ENCODE measurements at places on chromosomes 1 and 21.
A peak's percentile ranks its signal among the peaks of the same experiment; 100 is the strongest.

DNA sequence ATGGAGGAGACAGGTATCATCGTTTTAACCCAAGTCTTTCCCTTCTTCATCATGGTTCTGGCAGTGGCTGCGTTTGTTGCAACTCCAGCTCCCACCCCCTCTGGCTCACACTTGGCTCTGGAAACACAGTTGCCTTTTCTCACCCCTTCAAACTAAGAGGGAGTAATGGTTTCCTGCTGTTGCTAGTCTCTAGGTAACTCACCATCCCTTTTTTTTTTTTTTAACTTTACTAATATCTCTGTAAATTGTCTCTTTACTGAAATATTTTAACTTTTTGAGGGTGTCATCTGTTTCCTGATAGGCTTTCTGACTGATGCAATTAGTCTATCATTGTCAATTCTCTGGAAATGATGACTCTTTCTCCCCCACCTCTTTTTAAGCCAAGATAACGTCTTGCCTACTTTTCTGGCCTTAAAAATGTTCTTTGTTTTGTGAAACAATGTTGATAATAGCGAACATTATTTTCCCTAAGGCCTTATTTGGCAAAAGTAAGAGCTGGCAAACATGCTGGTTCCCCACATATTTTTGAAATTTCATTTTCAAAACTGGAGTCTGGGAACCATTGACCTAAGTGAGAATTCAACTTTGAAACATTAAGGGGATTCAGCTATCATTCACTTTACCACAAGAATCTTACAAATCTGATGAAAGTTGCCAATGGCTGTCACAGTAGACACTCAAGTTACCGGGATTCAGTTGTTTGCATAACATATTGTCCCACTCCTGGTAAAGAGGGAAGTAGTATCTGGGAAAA is 85.3 kb downstream of the LEPR start:
- DNase-seq, result peak; percentile 30

DNA sequence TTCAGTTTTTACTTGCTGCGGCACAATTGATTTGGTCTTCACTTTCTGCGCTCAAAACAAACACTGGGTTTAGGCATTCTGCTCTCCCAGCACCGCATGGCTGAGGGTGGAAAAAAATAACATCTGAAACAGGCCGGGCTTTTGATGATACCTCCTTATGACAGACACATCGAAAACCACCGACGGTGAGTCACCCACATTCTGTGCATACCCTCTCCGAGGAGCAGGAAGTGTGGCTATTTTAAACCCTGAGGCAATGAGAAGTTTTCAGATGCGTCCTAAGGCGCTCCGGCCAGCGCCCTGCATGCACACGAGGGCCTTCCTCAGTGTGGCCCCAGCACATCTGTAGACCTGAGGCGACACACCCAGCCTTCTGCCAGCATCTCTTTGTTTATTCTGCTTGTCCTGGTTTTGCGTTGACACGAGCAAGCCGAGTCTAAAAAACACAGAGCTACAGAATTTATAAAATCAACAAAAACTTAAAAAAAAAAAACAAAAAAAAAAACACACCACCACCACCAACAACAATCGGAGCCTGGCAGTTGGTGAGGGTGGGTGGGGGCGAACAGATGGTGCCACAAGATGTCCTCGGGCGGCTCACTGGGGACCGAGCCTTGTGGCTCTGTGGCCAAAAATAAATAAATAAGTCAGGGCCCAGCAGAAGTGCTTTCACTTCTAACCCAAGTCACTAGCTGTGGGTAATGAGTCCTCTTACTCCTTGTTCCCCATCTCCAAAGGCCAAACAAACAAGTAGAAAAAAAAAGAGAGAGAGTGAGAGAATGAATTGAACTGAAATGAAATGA is 162.6 kb upstream of the IRF2BP2 start:
- peak; percentile 98 for DNase-seq

GRCh38 chr1:228212966-228213844 is 5.4 kb downstream of the OBSCN start:
- DNase-seq, result peak; percentile 59

- peak; percentile 48 for DNase-seq
Measured at GRCh38 chr1:166844791-166845190, 5.5 kb downstream of the POGK start.

DNA sequence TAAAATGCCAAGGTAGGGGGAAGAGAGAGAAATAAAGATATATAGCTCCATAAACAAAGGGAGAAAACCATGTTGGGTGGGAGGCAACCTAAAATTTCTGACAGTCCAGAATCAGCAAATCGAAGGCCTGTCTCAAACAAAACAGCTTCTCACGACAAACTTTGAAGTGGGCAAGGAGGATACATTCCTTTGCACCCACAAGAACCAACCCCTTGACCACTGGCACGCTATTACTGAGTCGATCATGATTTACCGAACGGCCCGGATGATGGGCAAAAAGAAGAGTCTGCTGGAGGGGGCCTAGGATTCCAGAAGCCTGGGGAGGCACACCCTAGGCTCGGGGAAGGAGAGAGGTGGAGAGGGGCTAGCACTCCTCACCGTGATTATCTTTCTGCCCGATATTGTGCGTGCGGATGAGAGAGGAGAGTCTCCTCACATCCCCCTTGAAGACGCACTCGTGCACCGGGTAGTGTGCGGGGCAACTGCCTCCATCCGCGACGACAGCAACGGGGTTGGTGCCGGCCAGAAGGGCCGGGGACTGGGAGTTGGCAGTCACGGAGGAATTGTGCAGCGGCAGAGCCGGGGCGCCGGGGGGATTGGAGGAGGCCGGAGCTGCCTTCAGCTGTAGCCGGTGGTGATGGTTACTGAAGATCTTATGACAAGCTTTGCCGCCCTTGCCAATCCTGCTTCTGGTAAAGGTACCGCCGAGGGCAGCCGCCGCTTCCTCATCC is 756 bp downstream of the ANKRD13C start:
- DNase-seq, result peak; percentile 66

- peak; percentile 92 for DNase-seq
Measured at GRCh38 chr1:176515310-176515709, 52.3 kb downstream of the PAPPA2 start.

DNA sequence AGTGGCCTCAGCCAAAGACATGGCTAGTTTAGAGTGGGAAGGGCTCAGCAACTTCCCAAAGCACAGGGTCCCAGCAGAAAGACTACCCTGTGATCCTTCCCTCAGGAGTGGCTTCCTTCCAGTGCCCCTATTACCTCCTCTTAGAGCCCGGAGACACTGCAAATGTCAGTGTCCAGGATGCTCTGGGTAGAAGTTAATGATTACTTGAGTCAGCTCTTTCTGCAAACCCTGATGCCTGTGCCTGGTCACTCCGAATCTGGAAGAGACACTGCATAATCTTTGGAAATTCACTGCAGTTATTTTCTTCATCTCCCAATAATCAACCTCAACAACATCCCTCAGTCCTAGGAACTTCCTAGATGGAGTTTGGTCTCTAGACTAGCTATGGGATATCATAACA is 27.2 kb upstream of the MGST3 start:
- no peak for DNase-seq

- peak; percentile 88 for DNase-seq
Measured at GRCh38 chr1:206699626-206700025, 14.9 kb downstream of the MAPKAPK2 start.

- peak; percentile 65 for DNase-seq
Measured at GRCh38 chr1:181424786-181425403, 58.4 kb upstream of the CACNA1E start.

GRCh38 chr1:204410688-204411450 is 748 bp downstream of the PPP1R15B start:
- peak; percentile 38 for DNase-seq

DNA sequence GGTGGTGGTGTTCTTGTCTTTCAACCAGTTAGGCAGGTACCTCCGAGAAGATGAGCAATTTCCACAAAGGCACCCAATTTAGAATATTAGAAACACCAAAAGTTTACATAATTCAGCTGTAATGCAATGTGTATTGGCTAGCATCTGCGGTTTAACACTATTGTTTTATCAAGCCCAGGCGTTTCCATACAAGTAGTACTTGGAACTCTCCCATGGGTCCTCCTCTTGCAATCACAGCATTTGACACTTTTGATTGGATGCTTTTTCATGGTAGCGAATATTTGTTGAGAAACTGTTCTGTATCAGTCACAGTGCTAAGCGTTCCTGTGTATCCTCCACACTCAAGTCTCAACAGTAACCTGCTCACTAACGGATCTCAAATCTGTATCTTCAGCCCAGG is 20.1 kb upstream of the MAP1LC3C start:
- DNase-seq, result no peak

- no peak for DNase-seq
Measured at GRCh38 chr1:77882411-77882810, 6.0 kb upstream of the NEXN start.

- no peak for DNase-seq
Measured at GRCh38 chr1:88744142-88744541, 60.1 kb downstream of the PKN2 start.
